HepG2 (cell line): ENCODE measurements at places on chromosomes 16 and 17. TPM values are rescaled to one million over a fixed set of nuclear protein-coding genes. Genes with fewer than 3 reads are reported as not detected.
A peak's percentile ranks its signal among the peaks of the same experiment; 100 is the strongest.

EVI2B gene
- total RNA-seq: not detected in 2 replicates

NEUROD2 gene
- not detected in 2 replicates for total RNA-seq

KRTAP3-2 gene
- not detected in 2 replicates for total RNA-seq

DNASE1 gene
- total RNA-seq: 3.7 and 7.1 TPM in 2 replicates

GRCh38 chr17:58993311-58993710 is 113.4 kb downstream of the TRIM37 start:
- no peaks in the 10 kb centered on the region; the same call in 1 of the 2 replicates for H3K36me3 ChIP-seq
- no peak overlapping the region for H3K4me3 ChIP-seq
- no peak overlapping the region for H3K27ac ChIP-seq
- DNase-seq: no peak
- H3K27me3 ChIP-seq: no peaks in the 10 kb centered on the region
- peaks cover 7% of the 10 kb centered on the region for H3K4me1 ChIP-seq

DNA sequence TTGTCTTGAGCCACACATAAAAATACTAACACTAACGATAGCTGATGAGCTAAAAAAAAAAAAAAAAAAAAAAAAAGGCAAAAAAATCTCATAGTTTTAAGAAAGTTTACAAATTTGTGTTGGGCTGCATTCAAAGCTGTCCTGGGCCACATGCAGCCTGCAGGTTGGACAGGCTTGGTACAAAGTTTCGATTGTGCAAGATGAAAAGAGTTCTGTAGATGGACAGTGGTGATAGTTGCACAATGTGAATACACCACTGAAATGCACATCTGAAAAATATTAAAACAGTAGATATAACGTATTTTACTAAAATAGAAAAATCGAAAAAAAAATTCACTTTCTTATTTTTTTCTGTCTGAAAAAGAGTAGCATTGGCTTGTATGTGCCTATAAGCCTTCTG is 42.9 kb downstream of the AMFR start:
- peaks cover 69% of the 10 kb centered on the region for H3K36me3 ChIP-seq
- no peaks in the 10 kb centered on the region for H3K27me3 ChIP-seq
- no peak overlapping the region for H3K4me3 ChIP-seq
- H3K27ac ChIP-seq: peak overlapping the region; percentile 38
- DNase-seq: peak; percentile 86

DNA sequence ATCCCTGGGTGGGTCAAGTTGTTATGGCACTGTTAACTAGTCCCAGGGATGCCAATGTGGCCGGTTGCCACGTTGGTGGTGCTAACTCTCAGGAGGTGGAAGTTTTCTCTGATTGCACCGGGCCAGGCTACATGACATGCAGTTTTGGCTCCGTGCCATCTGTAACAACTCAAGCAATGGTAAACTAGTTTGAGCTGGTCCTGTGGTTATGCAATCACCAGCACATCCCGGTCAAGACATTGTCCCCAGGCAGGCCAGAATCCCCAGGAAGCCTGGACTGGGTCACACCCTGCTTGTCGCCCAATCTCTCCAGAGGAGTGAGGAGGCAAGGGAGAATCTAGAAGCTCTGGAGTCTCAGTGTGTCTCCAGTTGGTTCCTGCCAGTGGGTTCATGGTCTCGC is 10.1 kb upstream of the CCL17 start:
- H3K4me3 ChIP-seq: no peak overlapping the region
- no peak for DNase-seq
- no peak overlapping the region for H3K27ac ChIP-seq
- peaks cover 6% of the 10 kb centered on the region; the same call in 1 of the 2 replicates for H3K4me1 ChIP-seq
- peaks cover 12% of the 10 kb centered on the region for H3K27me3 ChIP-seq

- no peak overlapping the region for H3K4me3 ChIP-seq
- no peak overlapping the region for H3K27ac ChIP-seq
- no peaks in the 10 kb centered on the region for H3K27me3 ChIP-seq
- H3K36me3 ChIP-seq: peaks cover 5% of the 10 kb centered on the region; the same call in 1 of the 2 replicates
- peaks cover 8% of the 10 kb centered on the region; the same call in 1 of the 2 replicates for H3K4me1 ChIP-seq
- no peak for DNase-seq
Observed at GRCh38 chr17:80815151-80815681, 176.4 kb upstream of the CHMP6 start.

- no peak for DNase-seq
- no peaks in the 10 kb centered on the region for H3K27me3 ChIP-seq
- no peaks in the 10 kb centered on the region for H3K36me3 ChIP-seq
- H3K27ac ChIP-seq: no peak overlapping the region
- no peak overlapping the region for H3K4me3 ChIP-seq
Observed at GRCh38 chr16:69036399-69037091, 68.9 kb upstream of the HAS3 start.

GRCh38 chr16:48451323-48451722 is 66.1 kb upstream of the SIAH1 start:
- no peak overlapping the region for H3K4me3 ChIP-seq
- no peaks in the 10 kb centered on the region for H3K36me3 ChIP-seq
- peaks cover 27% of the 10 kb centered on the region for H3K4me1 ChIP-seq
- no peak for DNase-seq
- no peak overlapping the region for H3K27ac ChIP-seq
- peaks cover 4% of the 10 kb centered on the region; the same call in 1 of the 2 replicates for H3K27me3 ChIP-seq

DNA sequence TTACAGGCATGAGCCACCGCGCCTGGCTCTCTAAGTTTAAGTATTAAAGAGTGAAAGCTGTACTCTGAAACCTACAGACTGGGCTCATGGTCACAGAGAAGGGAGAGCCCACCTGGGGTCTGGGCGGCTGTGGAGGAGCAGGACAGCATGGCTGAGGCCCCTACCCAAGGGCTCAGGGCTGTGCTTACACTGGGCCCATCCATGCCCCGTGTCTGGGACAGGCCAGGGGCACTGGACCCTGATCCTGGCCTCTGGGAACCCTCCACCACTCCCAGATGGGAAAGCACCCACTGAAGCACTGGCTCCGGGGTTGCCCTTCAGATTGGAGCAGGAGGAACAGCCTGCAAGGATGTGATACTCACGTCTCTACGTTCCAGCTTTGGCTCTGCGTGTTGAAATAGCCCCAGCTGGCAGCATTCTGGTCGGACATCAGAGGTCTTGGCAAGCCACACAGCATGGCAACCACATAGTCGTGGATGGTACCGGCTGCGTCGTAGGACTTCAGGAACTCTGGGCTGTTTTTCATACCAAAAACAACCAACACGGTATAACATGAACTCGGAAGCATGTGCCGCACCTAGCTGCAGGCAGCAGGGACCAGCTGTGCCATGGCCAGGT is 13.0 kb downstream of the SHPK start:
- peaks cover 73% of the 10 kb centered on the region for H3K36me3 ChIP-seq
- H3K4me3 ChIP-seq: no peak overlapping the region
- no peaks in the 10 kb centered on the region for H3K27me3 ChIP-seq
- no peak for DNase-seq
- no peak overlapping the region for H3K27ac ChIP-seq

DNA sequence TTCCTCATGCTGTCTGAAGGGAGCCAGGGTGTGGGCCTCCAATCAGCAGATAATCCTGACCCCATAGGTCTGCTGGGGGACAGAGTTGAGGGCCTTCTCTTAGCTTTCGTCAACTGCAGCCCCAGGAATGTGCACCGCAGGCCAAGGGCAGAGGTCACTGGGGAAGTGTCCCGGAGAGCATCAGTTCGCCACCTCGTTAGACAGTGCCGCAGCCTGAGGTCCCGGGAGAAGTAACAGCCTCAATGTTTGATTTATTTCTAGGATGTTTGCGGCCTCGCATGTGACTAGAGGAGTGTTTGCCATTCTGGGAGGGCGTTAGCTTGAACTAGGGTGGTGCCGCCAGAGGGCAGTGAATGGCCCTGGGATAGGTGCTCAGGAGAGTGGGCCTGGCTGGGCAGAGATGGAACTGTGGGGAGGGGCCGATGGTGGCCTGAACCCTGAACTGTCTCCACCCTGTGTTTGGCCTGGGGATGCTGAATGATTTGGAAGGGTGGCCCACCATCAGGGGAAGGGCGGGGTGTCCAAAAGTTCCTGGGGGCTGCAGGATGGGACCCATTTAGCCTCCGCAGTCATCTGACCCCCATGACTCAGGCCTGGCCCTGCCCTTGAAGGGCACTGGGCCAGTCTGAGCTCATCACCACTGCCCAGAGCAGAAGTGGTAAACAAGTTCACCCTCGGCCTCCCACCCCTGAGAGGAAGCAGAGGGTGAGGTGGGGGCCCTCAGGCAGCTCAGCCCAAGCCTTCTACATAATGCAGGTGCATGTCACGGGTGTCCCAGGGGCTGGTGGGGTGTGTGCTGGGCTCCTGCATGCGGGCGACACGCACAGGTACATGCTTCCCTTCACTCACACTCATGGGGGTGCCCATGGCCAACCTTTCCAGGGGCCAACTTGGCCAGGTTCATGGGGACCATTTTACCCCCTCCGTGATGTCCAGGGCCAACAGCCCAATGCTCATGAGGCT is 12.4 kb upstream of the TAC4 start:
- peaks cover 12% of the 10 kb centered on the region; the same call in 1 of the 3 replicates for H3K27me3 ChIP-seq
- H3K27ac ChIP-seq: no peak overlapping the region
- H3K4me1 ChIP-seq: peaks cover 44% of the 10 kb centered on the region
- H3K36me3 ChIP-seq: no peaks in the 10 kb centered on the region
- peak; percentile 70 for DNase-seq

DNA sequence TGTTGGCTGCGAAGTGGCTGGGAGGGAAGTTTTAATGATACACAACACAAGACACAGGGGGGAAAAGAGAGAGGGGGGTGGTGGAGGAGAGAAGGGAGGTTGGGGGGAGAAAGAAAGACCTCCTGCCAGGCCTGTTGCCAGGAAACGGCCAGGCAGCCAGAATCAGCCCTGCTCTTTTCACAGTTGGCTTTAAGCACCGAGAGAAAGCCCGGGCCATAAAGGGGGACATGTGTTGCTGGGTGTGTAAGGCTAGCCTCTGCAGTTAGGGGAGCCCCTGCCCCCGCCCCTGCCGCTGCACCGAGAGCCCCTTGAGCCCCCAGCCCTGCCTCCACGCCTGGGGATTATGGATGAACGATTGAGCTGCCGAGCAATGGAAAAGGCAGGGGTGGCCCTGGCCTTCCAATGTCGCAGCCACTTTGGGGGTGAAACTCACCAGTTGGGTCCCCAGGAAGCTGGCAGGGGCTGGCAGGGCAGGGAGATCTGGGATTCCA is 13.9 kb upstream of the WNT3 start:
- H3K27me3 ChIP-seq: peaks cover 44% of the 10 kb centered on the region
- no peaks in the 10 kb centered on the region for H3K36me3 ChIP-seq
- DNase-seq: no peak
- H3K4me1 ChIP-seq: peaks cover 26% of the 10 kb centered on the region
- H3K27ac ChIP-seq: no peak overlapping the region

DNA sequence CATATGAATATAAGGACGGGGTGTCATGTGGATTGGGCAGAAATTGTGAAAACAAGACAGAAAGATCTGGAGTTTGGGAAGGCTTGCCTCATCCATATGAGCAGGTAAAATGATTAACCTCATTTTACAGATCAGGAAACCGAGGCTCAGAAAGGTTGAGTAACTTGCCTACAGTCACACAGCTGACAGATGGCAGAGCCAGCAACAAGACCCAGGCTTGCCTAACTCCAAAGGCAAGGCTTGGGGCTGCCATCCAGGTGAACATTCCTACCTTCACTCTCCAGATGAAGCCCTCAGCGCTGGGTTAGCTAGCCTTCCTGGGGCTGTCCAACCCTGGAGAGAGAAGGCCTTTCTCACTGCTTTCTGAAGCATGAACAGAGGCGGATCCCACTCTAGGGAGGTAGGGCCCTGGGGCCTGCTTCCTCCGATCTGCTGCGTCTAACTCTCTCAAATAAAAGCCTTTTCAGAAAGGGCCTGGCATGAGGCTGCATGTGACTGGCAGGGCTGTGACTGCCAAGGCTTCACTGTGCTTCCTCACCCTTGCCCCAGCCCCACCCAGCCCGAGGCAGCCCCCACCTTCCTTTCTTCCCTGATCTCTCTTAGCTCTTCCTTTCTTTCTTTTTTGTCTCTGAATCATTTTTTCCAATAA is 107.8 kb downstream of the GNAO1 start:
- H3K36me3 ChIP-seq: no peaks in the 10 kb centered on the region
- no peak overlapping the region for H3K27ac ChIP-seq
- H3K4me3 ChIP-seq: no peak overlapping the region
- H3K27me3 ChIP-seq: peaks cover 1% of the 10 kb centered on the region; the same call in 1 of the 2 replicates
- no peak for DNase-seq
- H3K4me1 ChIP-seq: no peaks in the 10 kb centered on the region

GRCh38 chr17:48378708-48379392 is 51.2 kb downstream of the SKAP1 start:
- no peak overlapping the region for H3K4me3 ChIP-seq
- H3K27ac ChIP-seq: no peak overlapping the region
- peaks cover 6% of the 10 kb centered on the region; the same call in 1 of the 2 replicates for H3K4me1 ChIP-seq
- no peaks in the 10 kb centered on the region for H3K36me3 ChIP-seq
